ENCODE measurements at places on chromosomes 7 and 10.

DNA sequence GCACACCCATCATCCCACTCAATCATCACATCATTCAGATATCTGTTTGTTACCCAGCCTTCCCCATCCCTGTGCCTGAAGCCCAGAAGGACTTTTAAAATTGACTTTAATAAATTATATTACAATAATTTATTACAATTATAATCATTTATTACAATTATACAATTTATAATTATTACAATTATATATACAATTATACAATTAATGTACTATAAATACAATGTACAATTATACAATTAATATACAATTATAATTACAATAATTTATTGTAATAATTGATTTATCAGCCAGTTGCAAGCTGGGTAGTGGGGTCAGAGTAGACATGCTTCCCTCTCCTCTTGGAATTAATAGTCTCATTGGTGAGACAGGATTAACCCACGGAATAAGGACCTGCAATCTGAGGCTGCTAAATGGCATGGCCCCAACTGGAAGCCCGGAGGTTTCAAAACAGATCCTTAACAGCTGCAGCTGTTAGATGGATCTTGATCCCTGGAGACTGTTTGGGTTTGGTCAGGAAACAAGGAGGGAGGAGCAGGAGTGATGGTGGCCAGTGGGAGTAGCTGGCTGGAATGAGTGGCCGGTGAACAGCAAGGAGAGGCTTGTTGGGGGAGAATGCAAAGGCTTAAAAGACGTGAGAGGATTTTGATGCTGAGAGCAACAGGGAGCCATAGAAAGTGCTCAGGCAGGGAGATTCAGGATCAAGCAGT is 402.8 kb upstream of the PODXL start:
- H3K4me3 ChIP-seq: no peak overlapping the region
- H3K27me3 ChIP-seq: no peaks in the 10 kb centered on the region
- H3K36me3 ChIP-seq: no peaks in the 10 kb centered on the region
- no peak overlapping the region for H3K27ac ChIP-seq
- no peaks in the 10 kb centered on the region for H3K4me1 ChIP-seq

- no peak overlapping the region for H3K27ac ChIP-seq
- DNase-seq: no peak
- H3K36me3 ChIP-seq: no peaks in the 10 kb centered on the region
- H3K4me1 ChIP-seq: no peaks in the 10 kb centered on the region
- H3K27me3 ChIP-seq: no peaks in the 10 kb centered on the region
Measured at GRCh38 chr7:31970501-31970900, 99.7 kb downstream of the PDE1C start.

DNA sequence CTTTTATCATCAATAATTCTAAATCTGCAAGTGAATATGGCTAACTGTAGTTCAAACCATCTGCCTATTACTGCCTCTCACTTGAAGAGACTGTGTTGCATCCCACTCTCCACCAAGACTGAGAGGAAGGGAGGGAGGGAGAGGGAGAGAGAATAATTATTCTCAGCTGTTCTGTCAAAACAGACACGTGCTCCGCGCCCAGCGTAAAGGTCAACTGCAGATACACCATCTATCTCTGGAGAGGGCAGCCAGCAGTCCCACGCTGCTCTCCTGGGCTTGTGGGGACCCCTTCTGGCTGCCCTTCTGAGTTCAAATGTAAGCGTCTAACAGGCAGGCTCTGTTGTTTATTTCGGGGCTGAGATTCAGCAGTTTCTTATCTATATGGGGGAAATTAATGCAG is 625.5 kb upstream of the GALNT17 start:
- H3K27me3 ChIP-seq: no peaks in the 10 kb centered on the region
- no peak overlapping the region for H3K27ac ChIP-seq

GRCh38 chr7:139773371-139773770 is 4.4 kb downstream of the HIPK2 start:
- H3K4me3 ChIP-seq: peak overlapping the region; percentile 49
- peaks cover 34% of the 10 kb centered on the region for H3K4me1 ChIP-seq
- no peak for DNase-seq
- H3K36me3 ChIP-seq: no peaks in the 10 kb centered on the region
- 0 out of 2 replicates have a peak overlapping the region, but pooled peaks have one; percentile 53 for H3K27ac ChIP-seq

DNA sequence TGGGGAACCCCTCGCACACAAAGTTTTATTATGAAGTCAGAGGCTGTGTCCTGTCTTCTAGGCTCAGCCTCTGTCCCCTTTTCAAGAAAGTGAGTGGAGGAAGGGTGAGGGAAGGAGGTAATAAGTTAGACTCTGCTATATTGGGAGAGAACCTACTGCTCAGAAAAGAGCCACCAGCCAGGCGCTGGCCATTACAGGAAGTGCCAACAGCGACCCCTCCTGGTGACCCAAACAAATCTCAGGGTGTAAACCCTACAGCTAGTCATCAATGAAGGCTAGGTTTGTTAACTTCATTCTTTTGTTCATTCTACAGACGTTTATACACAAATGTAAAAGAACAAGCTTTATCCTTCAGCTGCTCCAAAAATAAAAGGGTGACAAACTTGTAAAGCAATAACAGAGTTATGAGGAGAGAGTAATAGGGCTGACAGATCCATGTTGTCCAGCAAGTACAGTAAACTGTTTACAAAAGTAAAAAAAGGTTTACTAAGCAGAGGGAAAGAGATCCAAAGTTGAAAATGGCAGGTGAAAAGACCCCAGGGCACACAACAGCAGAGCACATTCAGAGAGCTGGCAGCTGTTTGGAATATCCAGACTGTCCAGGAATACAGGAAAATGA is 82.7 kb downstream of the FAM204A start:
- peaks cover 1% of the 10 kb centered on the region for H3K27me3 ChIP-seq
- H3K27ac ChIP-seq: no peak overlapping the region
- no peaks in the 10 kb centered on the region for H3K4me1 ChIP-seq
- H3K4me3 ChIP-seq: no peak overlapping the region
- H3K36me3 ChIP-seq: no peaks in the 10 kb centered on the region
- DNase-seq: no peak

- no peaks in the 10 kb centered on the region for H3K27me3 ChIP-seq
- H3K36me3 ChIP-seq: no peaks in the 10 kb centered on the region
- peaks cover 39% of the 10 kb centered on the region for H3K4me1 ChIP-seq
- no peak overlapping the region for H3K4me3 ChIP-seq
Measured at GRCh38 chr7:150407588-150408392, 28.7 kb downstream of the ZNF775 start.

All from GM12878 (cell line).